8988T (cell line): ENCODE measurements at places on chromosomes 4 and X.

GRCh38 chr4:179447308-179447707 is 2005.1 kb upstream of the AGA start:
- DNase-seq, result no peak

DNA sequence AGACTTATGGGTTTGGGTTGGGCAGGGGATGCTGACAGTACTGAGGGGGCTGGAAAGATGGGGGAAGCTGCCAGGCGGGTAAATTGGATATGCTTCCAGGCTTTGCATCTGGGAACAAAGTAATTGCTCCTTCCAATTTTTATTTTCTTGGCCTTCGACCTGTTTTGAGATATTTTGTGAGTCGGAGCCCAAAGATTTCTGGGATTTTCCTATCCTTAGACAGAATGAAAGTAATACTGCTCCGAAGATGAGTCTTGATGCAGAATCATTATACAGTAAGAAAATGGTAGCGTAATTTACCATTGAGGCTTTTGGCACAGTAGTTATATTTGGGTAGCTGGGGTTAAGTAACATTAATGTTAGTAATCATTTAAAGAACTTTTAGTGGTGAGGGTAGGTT is 1.4 kb downstream of the SMARCA5 start:
- DNase-seq, result no peak

DNA sequence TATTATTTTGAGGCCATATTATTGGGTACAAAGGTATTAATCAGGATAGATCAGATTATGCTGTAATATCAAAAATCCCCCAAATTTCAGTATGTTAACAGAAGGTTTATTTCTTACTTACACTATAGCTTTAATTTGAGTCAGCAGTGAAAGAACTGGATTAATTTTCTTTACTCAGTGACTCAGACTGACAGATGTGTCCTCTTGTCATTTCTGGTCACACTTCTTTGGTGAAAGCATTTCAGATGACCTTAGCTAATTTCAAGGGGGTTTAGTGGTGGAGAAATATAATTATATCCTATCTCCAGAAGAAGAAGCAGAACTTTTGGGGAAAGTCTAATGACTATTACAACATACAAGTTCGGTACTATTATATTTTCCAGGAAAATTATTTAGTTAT is 12.4 kb downstream of the DDIT4L start:
- DNase-seq, result no peak

DNA sequence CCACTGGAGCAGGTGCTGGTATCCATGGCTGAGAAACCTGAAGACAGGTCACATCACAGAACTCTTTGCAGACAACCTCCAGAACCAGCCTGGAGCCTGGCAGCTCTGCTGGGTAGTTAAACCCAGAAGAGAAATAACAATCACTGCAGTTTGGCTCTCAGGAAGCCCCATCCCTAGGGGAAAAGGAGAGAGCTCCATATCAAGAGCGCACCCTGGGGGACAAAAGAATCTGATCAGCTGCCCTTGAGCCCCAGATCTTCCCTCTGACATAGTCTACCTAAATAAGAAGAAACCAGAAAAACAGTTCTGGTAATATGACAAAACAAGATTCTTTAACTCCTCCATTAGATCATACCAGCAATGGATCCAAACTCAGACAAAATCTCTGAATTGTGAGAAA is 823.2 kb upstream of the FRG1 start:
- DNase-seq, result no peak

DNA sequence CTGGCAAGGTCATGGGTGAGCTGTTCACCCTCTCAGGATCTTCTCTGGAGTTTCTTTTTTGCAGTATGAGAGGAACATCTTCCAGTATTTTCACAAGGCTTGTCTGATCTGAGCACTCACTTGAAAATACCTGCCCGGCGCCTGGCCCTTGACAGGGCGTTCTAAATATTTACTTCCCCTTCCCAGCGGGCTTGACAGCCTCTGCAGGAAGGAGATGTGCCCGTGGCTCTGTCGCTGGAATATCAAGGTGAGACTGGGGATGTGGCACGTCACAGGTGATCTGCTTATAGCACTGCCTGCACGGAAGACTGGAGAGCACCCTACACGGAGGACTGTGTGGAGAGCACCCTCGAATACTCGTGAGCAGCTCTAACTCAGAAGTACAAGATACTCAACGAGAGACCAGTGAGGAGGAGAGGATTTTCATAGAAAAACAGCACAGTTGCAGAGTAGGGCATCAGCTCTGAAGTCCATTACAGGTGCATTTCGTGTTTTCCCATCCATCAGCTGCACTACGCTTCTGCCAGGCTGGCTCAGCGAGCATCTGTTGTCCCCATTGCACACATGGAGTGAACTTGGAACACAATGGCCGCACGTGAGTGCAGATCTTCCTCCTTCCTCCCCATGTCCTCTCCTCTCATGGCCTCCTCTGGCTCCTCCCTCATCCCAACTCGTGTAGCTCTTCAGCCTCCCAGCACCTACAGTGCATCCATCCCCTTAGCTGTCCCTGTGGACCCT is 32.1 kb downstream of the ZBTB49 start:
- no peak for DNase-seq

DNA sequence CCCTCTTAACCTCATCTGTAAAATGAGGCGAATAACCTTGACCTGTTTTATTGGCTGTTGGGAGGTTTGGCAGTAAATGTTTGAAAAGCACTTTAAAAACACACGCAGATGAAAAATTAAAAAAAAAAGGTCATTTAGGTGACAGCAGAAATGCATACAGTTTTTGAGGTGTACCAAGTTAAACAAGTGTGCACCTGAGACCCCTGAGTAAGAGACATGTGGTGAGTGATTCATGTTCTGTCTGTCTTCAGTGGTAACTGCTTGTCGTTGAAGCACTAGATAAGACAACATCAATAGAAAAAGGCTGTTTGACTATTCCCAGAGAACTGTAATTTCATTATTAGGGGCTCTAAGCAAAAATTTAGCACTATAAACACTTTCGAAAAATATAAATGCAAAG is 608.4 kb upstream of the PITX2 start:
- DNase-seq, result no peak

- no peak for DNase-seq
Observed at GRCh38 chr4:156598138-156598681, 373.4 kb downstream of the PDGFC start.

- DNase-seq, result no peak
Observed at GRCh38 chr4:69830560-69831269, 29.2 kb downstream of the SULT1E1 start.

GRCh38 chr4:189497516-189497915 is 443.2 kb upstream of the FRG1 start:
- DNase-seq, result no peak

GRCh38 chrX:78116766-78117165 is 12.7 kb downstream of the PGK1 start:
- no peak for DNase-seq

DNA sequence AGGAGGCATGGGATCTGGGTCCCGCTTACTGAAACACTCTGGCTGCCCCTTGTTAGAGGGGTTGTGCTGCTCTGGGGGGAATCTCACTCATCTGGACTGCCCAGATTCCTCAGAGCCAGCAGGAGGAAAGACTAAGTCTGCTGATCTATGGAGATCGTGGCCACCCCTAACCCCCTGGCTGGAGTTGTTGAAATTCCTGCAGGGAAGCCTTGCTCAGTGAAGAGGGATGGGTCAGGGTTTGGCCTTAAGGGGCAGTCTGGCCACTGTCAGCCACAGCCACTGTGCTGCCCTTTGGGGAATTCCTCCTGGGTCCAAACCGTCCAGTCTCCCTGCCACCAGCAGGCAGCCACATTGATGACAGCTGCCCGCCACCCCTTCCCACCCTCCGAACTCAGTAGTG is 362.0 kb upstream of the AMOT start:
- DNase-seq, result no peak

DNA sequence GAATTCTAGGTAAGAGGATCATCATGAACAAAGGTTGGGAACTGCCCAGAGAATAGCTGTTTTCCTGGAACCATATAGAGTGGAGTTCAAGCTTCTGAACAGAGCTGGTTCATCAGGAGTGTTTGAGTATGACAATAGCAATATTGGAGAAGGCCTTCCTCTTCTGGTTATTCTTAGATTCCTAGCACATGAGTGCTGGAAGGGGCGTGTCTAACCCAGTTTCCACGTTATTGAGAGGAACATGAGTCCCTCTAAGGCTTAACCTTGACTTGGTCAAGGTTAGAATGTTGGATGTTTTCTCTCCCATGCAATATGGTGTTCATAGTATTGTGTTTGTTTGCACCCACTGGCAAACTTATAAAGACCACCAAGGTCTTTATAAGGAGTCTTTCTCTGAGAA is 101.3 kb downstream of the TSPAN7 start:
- no peak for DNase-seq

- DNase-seq, result no peak
Observed at GRCh38 chr4:183875251-183875825, 29.8 kb upstream of the STOX2 start.

DNA sequence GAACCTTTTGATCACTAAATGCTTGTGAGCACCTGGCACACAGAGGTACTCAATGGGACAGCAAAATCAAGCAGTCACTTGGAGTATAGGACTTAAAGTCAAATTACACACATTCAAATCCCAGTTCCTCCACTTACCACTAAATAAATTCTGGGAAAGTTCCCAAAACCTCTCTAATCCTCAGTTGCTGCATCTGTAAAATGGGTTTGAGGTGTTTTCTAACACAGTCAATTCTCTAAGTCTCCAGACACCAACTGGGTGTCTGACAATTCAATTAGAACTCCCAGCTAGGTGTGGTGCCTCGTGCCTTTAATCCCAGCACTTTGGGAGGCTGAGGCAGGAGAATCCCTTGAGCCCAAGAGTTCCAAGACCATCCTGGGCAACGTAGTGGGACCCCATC is 19.0 kb downstream of the QDPR start:
- no peak for DNase-seq

- no peak for DNase-seq
Observed at GRCh38 chr4:150141756-150142155, 63.5 kb downstream of the DCLK2 start.

DNA sequence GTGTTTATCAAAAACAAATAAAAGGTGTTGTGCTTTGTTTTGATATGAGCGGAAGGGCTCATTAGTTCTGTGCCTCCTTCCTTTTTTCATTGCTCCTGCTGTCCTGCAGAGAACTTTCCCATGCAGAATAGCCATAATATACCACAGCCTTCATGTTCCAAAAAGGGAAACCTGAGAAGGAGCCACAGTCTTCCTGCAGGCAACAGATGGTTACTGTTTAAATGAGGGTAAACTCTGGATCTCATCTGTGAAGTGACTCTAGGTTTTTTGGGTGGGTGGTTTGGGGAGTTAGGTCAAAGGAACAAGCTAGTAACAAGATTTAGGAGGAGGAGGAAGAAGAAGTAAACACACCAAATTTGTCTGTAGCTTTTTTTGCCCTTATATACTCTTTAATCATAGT is 131.8 kb downstream of the BMPR1B start:
- no peak for DNase-seq

DNA sequence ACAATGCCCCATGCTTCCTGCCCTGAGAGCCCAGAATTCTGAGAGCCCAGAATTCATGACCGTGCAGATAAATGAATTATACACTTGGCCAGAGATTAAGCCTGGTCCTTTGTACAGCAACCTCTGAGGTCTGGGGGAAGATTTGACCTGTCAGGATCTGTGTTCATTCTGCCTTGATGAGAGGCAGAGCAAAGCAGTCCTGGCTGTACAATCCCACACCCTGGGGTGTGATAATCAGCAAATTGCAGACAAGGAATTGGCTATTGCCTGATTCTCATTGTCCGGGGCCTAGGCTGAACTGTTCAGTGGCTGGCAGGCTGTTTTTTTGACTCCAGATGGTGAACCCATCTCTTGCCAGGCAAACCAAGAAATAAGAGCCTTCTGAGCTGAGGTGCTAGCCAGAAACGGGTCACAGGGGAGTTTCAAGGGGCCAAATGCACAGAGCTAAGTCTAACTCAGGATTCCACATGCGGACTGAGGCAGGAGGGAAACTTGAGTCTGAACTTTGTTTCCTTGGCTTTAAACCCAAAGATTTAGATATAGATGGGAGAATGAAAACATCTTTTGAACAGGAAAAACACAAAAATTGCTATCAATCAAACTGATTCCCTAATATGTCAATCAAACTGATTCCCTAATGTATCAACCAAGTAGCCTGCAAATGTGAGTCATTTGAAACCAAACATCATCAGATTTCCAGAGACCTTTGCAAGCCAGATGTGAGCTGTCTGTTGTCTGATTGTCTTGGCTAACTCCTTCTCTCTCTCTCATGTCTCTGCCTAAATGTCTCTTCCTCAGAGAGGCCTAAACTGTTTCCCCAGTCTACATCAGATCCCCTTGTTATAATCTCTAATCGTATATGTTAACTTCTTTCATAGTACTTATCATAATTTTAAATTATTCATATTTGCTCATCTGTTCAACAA is 159.3 kb downstream of the ATG4A start:
- DNase-seq, result no peak

GRCh38 chr4:16759931-16760582 is 138.4 kb downstream of the LDB2 start:
- DNase-seq, result no peak

- DNase-seq, result no peak
Observed at GRCh38 chr4:57154191-57154590, 44.0 kb upstream of the IGFBP7 start.

- no peak for DNase-seq
Observed at GRCh38 chrX:15437724-15438123, 53.5 kb upstream of the VEGFD start.

- DNase-seq, result no peak
Observed at GRCh38 chr4:168474660-168475320, 5.5 kb downstream of the DDX60L start.

GRCh38 chrX:15350329-15350996 is 15.1 kb upstream of the PIGA start:
- no peak for DNase-seq

GRCh38 chr4:82592639-82593038 is 30.9 kb upstream of the TMEM150C start:
- DNase-seq, result no peak

GRCh38 chrX:7155163-7155562 is 7.2 kb upstream of the PUDP start:
- no peak for DNase-seq

DNA sequence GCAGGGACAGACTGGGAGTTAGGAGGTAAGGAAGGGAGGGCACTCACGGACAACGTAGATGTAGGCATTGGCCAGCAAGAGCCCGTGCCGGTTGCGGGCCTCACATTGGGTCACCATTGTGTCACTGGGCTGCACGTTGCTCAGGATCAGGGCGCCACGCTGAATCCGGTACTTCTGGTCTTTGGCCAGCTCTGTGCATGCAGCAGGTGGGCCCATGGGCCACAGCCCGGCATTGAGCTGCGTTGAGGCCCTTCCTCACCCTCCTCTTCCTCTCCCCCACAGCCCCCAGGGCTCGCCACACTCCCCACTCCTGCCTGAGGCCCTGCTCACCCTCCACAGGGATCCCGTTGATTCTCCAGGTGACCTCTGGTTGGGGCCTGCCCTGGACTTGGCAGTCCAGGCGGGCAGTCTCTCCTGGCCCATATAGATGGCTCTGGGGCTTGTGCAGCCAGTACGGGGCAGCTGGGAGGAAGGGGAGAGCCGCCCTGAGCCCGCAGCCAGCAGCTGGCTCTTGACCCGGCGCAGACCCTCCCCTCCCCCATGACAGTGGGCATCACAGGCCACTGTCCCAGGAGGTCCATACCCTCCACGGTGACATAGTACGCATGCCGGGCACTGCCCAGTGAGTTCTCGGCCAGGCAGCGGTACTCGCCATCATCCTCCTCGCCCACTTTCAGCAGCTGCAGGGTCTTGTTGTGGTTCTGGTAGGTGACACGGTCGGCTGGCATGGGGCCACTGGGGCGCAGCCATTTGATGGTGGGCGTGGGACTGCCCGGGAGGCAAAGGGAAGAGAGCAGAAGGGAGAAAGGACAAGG is 16.3 kb downstream of the L1CAM start:
- peak; percentile 14 for DNase-seq

GRCh38 chr4:113327494-113327893 is 278.0 kb downstream of the ANK2 start:
- DNase-seq, result no peak
